ENCODE measurements at places on chromosomes 16 and 17.

DNA sequence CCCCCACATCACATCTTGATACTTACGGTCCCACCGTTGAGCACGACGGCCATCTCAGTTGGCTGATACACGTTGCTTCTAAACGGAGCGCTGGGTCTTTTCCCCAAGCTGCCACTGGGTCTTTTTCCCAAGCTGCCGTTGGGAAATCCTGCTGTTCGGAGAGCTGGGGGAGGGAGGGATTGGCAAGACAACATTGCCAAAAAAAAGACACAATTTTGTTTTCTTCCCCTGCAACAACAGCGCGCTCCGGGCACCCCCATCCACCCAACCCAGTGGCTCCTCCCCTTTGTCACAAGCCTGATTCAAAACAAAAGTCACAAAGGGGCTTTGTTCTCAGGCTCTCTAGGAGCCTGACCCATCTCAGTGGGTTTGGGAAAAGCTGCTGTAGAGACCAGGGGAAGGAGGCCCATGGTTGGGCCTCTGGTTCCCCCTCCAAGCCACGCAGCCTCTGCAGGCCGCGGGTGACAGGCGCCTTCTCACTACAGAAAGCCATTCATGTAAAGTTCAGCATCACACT is 22.8 kb downstream of the GPRC5B start:
- no peak for DNase-seq

- no peak for DNase-seq
These were observed 41.7 kb downstream of the LYRM1 start for GRCh38 chr16:20942256-20942655.

DNA sequence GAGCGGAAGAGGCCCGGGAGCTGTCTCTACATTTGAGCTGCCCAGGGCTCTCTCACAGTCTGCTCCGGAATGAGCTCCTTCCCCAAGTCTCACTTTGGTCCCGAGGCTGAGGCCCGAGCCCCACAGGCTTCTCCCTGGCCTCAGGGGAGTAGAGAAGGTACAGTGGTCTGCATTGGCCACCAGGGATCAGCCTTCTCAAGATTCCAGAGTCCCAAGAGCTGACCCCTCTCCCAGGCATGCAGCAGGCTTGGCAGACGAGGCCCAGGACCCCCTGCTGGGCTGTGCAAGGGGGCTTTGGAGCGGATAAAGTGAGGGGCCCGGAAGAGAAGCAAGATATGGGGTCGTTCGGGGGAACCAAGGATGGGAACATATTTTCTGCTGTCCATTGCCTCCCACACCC is 3.1 kb downstream of the PRSS27 start:
- DNase-seq: no peak

DNA sequence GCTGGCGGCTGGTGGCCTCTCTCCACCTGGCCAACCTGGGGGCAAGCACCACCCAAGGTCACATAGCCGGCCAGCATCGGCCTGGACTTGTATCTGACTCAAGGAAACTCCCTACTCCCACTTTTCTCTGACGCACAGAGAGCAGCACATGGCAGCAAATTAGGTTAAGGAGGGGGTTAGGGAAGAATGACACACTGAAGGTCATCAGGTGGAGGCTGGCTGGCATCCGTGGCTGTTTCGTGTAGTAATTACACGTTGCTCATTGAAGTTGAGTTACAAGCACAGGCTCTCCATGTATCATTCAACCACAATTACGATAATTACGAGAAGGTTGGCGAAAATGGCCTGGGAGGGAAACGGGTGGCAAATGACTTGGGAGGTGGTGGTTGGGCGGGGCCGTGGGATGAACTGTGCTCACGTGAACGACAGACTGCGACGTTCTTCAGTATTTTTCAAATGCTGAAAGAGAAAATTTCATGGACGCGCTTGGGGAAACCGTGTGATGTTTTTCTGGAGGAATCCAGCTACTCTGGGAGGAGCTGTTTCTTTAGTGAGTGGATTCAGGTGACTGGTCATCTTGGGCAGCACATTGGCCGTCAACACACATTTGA is 4.0 kb upstream of the METRNL start:
- DNase-seq: no peak

- no peak for DNase-seq
These were observed 2.1 kb upstream of the GPS2 start for GRCh38 chr17:7317161-7317803.

DNA sequence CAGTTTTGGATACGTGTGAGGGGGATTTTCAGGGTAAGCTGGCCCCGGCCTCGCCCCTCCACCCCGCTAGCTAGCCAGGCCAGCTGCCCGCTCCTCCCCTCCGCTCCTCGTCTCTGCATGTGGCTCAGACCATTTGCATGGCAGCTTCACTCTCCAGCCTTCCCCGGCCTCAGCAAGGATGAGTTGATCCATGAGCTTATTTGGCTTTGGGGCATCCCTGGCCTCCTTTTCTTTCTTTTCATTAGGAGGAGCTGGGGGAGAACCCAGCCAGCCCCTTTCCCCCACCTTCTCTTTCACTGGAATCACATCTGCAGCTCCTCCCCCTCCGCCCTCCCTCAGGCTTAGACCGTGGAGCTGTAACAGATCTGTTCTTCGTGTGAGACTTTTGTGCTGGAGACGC is 30.7 kb downstream of the ELAC2 start:
- DNase-seq: no peak

DNA sequence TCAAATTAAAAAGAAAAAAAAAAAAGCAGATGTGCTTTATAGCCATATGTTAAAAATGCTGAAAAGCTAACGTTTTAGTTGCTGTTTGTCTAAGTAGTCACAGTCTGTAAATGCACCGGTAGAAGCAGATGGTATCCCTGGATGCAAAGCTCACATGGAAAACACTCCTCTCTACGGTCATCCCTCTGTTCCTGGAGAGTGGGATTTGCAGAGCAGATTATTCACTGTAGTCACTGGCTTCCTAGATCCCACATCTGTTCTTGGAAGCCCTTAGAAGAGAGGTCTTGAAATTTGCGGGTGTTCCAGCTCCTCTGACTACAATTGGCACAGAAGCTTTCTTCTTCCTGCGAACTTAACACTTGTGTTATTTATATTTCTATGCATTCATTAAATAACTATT is 186.6 kb downstream of the PMP22 start:
- no peak for DNase-seq

- DNase-seq: no peak
These were observed 379.2 kb upstream of the ZFHX3 start for GRCh38 chr16:73427164-73427563.

GRCh38 chr16:80850757-80851156 is 46.4 kb upstream of the CDYL2 start:
- no peak for DNase-seq

- no peak for DNase-seq
These were observed 13.4 kb upstream of the TAOK1 start for GRCh38 chr17:29376667-29377270.

DNA sequence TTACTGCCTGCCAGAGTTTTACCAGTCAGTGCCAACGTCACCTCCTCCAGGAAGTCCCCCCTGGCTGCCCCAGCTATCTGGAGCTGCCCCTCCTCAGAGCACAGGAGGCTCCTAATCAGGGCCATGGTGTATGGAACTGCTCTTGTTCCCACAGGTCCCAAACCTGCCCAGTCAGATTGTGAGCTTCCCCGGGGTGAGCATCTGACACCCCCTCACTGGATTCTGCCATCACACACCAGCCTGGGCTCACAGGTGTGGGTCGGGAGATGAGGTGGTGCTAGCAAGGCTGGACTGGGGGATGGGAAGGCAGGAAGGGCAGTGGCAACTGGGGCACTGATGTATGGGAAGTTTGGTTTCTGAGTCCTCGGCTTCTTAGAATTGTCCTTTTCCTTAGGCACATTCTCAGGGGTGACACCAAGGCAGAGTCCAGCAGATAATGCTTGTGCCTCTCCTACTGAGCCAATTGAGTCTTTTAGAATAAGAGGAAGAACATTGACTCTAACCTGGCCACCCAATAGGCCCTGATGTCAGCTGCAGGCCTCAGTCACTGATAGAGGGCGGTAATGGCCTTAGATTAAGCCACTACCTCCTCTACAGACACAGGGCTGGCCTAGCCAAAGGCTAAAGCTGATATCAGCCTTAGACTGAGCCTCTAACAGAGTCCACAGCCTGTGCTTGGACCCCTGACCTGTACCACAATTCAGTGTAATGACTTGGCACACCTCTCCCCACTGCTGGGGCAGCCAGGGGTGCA is 107.9 kb downstream of the WSCD1 start:
- no peak for DNase-seq

DNA sequence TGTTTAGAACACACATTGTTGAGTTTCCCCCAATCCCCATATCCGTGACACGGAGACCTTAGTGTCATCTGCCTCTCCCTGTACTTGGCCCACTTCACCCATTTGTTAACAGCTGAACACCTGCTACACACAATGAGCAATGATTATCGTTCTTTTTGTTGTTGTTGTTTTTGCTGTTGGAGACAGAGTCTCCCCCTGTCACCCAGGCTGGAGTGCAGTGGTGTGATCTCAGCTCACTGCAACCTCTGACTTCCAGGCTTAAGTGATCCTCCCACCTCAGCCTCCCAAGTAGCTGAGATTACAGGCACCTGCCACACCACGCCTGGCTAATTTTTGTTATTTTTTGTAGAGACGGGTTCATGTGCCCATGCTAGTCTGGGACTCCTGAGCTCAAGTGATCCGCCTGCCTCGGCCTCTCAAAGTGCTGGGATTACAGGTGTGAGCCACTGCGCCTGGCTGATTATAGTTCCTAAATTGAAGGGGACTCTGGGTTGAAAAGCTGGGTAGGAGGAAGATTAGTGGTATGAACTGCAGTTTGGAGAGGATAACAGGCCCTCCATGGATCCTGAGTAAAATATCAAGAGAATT is 21.6 kb downstream of the NDE1 start:
- no peak for DNase-seq

DNA sequence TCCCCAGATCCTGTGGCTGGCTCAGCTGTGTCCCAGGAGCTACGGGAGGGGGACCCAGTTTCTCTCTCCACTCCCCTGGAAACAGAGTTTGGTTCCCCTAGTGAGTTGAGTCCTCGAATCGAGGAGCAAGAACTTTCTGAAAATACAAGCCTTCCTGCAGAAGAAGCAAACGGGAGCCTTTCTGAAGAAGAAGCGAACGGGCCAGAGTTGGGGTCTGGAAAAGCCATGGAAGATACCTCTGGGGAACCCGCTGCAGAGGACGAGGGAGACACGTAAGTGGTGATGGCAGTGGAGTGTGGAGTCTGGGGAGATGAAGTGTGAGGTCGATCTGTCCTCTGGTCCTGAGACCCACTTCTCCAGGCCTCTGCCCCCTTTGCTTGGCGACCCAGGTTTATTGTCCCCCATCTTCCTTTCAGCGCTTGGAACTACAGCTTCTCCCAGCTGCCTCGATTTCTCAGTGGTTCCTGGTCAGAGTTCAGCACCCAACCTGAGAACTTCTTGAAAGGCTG is 585 bp downstream of the WRAP53 start:
- DNase-seq: no peak

- DNase-seq: no peak
These were observed 16.3 kb downstream of the MYL4 start for GRCh38 chr17:47225436-47225858.

GRCh38 chr17:1347589-1348323 is 52.3 kb downstream of the YWHAE start:
- no peak for DNase-seq

- no peak for DNase-seq
These were observed 618 bp downstream of the CCDC78 start for GRCh38 chr16:725463-726187.

GRCh38 chr16:87658564-87659225 is 56.4 kb downstream of the JPH3 start:
- DNase-seq: no peak

GRCh38 chr16:84932681-84933080 is 78.7 kb downstream of the ZDHHC7 start:
- no peak for DNase-seq

DNA sequence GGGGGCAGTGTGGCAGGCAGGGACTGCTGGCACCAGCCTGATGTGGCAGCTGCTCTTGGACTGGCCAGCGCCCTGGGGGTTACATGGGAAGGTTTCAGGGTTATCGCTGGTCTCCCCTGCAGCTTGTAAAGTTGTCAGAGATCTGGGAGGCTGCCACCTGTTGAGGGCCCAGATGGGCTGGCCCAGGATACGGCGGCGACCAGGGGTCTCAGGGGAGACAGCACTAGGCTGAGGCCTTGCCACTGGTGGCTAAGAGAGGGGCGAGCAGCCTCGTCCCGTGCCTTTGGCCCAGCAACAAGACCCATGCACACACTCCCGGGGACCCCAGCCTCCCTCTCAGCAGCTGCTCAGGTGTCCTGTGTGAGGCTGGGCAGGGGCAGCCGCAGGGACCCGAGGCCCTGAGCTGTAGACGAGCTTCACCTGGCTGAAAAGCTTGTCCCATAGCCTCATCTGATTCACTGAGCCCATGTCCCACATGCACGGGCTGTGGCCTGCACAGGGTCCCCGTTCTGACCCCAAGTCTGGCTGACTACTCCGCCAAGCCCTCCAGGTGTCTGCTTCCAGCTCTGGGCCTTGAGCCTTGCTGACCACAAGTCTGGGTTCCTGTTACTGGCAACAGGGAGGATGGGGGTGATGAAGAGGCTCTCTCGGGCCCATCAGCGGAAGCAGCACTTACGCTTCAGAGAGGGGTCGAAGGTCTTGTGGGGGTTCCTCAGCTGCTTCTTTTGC is 6.2 kb downstream of the DUS1L start:
- DNase-seq: no peak

DNA sequence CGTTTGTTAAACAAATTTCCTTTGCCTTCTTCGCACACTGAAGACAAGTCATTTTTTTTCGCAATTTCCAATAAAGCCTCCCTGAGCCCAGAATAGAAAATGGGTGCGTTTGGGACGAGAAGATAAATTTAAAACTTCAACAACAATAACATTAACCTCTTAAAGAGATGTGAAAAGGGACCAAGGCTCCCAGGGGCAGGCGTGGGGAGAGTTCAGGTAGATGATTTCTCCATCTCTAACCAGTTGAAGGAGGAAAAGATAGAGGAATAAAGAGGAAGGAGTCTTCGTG is 1.3 kb upstream of the HOXB4 start:
- no peak for DNase-seq

DNA sequence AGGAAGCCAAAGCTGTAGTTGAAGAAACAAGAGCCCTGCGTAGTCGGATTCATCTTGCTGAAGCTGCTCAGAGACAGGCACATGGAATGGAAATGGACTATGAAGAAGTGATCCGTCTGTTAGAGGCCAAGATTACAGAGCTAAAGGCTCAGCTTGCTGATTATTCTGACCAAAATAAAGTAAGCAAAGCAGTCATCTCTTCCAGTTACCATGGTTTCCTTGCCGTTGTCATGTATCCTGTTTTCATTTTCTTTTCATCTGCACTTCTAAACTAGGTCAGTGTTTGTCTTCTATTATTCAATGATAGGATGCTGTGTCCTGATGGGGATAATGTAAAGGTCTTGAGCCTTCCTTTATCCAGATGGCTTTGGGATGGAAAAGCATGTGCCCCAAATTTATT is 104.3 kb downstream of the STXBP4 start:
- no peak for DNase-seq

DNA sequence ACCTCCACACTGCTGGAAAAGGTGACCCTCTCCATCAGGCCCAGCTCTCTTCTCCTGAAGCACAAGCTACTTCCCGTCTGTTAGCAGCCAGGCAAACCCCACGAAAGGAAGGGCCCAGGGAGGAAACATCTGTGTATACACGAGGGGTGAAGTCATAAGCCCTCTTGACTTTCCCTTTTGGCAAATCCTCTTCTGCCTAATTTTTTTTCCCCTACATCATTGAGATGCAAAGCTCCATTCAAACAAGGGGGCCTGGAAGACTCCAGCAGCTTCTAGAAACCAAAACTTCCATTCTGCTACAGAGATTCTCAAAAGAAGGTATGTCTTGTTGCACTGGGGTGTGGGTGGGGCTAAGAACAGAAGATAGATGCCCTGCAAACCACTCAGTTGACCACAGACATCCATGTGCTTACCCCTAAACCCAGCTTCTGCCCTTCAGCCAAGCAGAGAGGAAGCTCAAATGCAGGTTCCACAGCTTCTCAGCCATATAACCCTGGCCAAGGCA is 145.6 kb upstream of the RCVRN start:
- DNase-seq: no peak

GRCh38 chr16:31471875-31472708 is at the start of gene TGFB1I1:
TGFB1I1 (plus strand) TSS chr16:31472152; CDS start chr16:31472189, 37 bp downstream.
- DNase-seq: no peak

Measured in activated CD4-positive, alpha-beta T cell treated with anti-CD3 and anti-CD28 coated beads for 1 hour (primary cell).